NCI-H446 treated with DMSO at 0.1 percent for 48 hours (cell line): ENCODE measurements at places on chromosomes 1 and 21.

GRCh38 chr1:61247051-61247825, 164.9 kb downstream of the NFIA start:
- DNase-seq: no peak

GRCh38 chr21:41907496-41908258, 28.5 kb upstream of the PRDM15 start:
- DNase-seq: no peak

- no peak for DNase-seq
These were observed 131.0 kb downstream of the XPR1 start for GRCh38 chr1:180762796-180763195.

DNA sequence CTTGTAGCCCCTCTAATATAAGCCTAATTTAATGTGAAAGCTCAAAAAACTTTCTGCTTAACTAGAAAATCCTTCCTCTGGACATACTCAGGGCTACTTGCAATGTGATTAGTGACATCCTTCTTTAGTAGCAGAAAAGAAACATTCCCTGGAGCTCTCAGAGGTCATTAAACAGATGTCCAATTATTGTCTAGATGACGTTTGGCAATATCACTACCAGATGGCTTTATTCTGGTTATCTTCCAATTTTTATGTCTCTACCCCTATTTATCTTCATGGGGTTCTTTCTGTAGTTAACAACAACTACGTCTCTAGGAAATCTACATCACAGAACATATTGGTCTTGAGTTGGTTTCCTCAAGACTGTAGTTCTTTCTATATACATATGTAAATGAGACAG, 44.2 kb downstream of the CTH start:
- peak; percentile 94 for DNase-seq

GRCh38 chr1:77776007-77776700, 3.3 kb upstream of the MIGA1 start:
- DNase-seq: no peak

GRCh38 chr21:43851593-43851992, 13.4 kb upstream of the AGPAT3 start:
- no peak for DNase-seq

GRCh38 chr1:216461466-216461865, 38.2 kb upstream of the USH2A start:
- DNase-seq: no peak

DNA sequence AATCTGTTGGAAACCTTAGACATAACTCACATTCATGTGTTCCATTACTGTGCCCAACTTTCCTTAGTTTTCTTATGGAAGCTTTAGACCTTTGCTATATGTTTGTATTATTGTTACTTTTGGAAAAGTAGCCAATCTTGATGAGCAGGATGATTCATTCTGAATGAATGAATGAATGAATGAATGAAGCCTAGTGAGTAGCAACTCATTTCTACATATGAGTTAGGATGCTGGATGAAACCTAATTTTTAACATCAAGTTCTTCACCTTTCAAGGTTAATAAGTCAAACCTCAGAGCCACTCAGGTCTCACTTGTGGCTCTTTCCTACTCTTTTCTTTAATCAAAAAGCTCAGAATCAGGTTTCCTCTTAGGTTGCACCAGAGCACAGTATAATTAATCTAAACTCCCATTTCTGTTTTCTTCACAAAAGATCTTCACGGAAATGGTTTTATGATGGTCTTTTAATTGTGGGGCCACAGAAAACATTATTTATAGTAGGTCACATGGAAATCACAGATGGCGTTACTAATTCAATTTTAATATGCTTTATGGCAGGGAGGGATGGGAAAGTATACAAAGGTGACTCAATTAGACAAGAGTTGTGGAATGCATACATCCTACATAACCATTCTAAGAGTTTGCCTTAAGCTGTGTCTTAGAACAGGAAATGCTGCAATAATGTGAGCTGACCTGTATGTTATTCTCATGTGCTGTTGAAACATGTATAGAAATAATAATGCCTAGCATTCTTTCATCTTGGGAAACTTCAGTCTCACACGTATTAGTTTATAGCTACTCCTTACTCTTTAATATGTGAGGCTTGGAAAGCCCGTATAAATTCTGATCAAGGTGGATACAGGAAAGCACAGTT, 4.5 kb upstream of the DDX59 start:
- DNase-seq: no peak

GRCh38 chr1:35615440-35615839, 25.9 kb downstream of the PSMB2 start:
- no peak for DNase-seq

GRCh38 chr1:41409825-41410224, 48.6 kb downstream of the FOXO6 start:
- DNase-seq: no peak

GRCh38 chr21:19577381-19577780, 1173.8 kb upstream of the TMPRSS15 start:
- DNase-seq: no peak

GRCh38 chr1:212678456-212679410, 20.9 kb downstream of the BATF3 start:
- DNase-seq: no peak

DNA sequence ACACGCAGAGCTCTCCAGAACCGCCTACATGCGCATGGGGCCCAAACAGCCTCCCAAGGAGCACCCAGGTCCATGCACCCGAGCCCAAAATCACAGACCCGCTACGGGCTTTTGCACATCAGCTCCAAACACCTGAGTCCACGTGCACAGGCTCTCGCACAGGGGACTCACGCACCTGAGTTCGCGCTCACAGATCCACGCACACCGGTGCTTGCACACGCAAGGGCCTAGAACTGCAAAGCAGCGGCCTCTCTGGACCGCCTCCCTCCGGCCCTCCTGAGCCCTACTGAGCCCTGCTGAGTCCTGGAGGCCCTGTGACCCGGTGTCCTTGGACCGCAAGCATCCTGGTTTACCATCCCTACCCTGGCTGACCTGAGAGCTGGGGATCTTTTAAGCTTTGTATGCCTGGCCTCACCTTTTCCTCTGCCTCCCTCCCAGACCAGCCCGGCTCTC, 8.3 kb downstream of the OLIG2 start:
- DNase-seq: no peak

GRCh38 chr1:150186789-150187559, 37.3 kb downstream of the PLEKHO1 start:
- peak; percentile 70 for DNase-seq

- DNase-seq: no peak
These were observed 166.8 kb upstream of the IVNS1ABP start for GRCh38 chr1:185483664-185484450.

DNA sequence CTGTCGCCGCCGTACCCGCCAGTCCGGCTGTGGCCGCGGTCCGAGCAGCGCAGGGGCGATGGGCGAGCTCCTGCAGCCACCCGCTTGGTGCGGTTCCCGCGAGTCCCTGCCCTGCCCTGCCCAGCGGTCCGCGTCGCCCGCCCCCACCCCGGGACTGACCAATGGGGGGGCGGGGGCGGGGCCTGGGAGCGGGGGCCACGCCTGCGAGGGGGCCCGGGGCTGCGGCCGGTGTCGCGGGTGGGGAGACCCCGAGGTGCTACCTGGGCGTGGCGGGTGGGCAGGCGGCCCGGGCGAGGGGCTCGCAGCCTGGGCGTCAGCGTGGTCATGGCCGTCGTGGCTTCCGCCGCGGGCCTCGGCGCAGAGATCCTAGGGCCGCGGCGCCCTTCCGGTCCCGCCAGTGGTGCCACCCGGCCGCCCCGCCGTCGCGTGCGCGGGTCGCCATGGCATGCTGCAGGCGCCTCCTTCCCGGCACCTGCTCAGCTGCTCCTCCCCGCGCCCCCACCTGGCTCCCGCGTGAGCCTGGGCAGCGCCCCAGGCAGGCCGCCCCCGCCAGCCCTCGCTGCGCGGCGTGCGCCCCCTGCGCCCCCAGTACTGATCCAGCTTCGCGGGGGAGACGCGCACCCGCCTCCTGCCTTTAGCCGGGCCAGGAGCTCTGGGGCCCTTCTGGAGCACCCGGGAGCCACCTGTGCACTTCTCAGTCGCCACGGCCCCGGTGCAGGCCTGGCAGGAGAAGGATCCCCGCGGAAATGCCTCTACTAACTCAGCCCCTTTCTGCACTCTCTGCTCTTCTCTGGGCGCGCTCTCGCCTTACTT, at the start of gene BMP8B:
Gene BMP8B, minus strand, starts transcription at position 108 of the 813 bp plus-strand sequence. CDS start 380 bp downstream, outside the sequence.
- DNase-seq: peak; percentile 20

GRCh38 chr1:156860113-156860627, 495 bp upstream of the NTRK1 start:
- no peak for DNase-seq

- peak; percentile 91 for DNase-seq
These were observed 107.5 kb downstream of the LTN1 start for GRCh38 chr21:28884976-28885852.

GRCh38 chr1:239443361-239443760, 57.0 kb downstream of the CHRM3 start:
- DNase-seq: no peak

DNA sequence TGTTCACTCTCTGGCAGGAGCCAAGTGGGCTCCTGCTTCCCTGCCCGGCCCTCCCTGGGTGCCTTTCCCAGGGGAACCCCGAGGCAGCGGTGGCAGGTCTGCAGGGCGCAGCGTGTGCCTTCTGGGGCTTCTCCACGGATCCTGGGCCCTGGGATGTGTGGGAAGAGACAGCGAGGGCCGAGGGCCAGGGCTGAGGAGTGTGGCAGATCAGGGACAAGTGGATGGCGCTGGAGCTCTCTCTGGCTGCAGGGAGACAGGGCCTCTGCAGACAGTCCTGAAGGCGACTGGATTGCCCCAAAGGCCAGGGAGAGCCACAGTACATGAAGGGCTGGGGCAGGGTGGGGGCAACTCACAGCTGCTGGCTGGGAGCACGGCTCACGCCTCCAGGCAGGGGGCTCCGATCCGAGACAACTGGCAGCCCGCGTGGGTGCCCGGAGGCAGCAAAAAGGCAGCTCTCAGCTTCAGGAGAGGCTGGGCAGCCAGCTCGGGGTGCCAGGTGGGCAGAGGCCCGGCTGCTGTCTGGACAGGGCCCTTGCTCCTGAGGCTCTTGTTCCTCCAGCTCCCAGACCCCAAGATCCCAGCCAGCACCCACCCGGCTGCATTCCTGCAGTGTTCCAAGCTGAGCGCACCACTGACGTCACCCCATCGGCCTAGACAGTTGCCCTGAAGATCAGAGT, 16.0 kb downstream of the MORN1 start:
- DNase-seq: no peak

DNA sequence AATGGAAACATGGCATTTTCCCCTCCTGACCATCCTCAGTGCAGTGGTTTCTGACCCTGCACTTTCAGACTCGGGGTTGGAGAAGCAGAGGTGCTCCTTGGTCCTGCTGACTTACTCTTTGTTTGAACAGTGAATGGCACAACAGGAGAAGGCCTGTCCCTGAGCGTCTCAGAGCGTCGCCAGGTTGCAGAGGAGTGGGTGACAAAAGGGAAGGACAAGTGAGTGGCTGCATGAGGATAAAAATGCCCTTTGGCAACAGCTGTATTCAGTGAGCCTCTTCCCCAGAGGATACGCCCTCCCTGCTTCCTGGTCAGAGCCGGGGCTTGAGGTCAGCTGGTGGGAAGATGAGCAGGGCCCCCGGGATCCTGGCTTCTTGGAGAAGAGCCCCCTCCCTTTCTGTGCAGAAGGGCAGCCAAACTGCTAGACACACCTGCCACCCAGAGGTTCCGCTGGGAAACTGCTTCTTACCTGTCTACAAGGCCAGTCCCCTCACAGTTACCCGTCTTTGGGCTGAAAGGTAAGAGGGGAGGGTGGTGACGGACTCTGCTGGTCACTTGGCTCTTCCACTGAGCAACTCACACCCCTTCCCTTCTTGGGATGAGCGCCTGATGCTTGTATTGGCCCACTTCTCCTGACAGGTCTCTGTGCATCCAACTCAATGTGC, 16.6 kb downstream of the NPL start:
- no peak for DNase-seq

- DNase-seq: peak; percentile 47
These were observed 83.0 kb upstream of the ZC3H12A start for GRCh38 chr1:37391211-37392011.

- no peak for DNase-seq
These were observed 341.8 kb downstream of the USH2A start for GRCh38 chr1:216081445-216081844.

DNA sequence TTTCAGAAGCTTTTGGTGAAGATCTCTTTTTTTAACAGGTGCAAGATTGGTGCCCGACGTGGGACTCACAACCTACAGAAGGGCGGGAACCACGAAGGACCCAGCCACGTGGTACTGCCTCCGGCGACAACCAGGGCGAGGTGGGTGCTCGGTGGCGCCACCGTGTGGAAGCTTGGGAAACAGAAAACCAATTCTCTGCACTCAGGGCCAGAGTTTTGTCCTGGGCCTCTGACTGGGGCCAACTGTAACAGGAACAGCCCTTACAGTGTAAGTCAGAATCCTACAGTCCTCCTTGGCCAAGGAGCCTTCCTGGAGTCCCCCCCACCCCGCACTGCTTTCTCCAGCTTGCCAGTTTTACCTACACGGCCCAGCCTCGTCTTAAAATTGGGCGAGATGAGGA, 11.6 kb upstream of the S100A7A start:
- DNase-seq: no peak

DNA sequence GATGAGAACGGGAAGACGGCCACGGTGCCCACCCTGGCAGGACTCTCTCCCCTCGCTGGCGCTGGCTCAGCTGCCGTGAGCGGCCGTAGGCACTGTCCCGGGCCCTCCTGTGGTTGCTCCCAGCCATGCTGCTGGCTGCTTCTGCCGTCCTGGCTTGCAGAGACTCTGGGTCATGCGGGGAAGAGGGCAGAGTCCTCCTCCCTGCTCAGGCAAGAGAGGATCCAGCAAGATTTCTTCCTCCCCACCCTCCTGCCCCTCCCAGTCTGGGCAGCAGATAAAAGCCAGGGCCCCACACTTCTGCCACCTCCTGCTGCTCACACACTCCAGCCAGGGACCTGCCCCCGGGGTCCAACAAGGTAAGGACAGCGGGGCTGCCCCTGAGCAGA, 60.1 kb downstream of the AGPAT3 start:
- DNase-seq: no peak

DNA sequence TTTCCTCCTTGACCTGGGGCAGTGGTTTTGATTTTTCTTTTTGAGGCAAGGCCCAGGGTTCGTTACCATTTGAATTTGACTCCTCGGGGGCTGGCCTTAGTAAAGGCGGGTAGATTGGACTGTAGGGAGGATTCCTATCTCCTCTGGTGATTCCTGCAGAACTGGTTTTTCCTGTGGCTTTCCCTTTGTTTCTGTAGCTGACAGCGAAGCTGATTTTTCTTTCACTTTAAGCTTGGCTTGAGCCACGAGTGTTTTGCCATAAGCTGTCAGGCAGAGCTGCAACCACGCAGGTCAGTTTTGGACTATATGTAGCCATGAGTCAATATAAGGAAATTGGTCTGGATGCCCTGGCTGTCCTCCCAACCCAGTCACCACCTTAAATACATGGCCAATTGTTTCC, 28.7 kb upstream of the KCNJ15 start:
- DNase-seq: no peak

GRCh38 chr1:193103759-193104501, 1.3 kb downstream of the GLRX2 start:
- no peak for DNase-seq
